Activated effector memory CD4-positive, alpha-beta T cell treated with anti-CD3 and anti-CD28 coated beads, Interleukin-2, amount 50 U/mL, for 16 hours (primary cell): ENCODE measurements at places on chromosomes 16 and 17.

DNA sequence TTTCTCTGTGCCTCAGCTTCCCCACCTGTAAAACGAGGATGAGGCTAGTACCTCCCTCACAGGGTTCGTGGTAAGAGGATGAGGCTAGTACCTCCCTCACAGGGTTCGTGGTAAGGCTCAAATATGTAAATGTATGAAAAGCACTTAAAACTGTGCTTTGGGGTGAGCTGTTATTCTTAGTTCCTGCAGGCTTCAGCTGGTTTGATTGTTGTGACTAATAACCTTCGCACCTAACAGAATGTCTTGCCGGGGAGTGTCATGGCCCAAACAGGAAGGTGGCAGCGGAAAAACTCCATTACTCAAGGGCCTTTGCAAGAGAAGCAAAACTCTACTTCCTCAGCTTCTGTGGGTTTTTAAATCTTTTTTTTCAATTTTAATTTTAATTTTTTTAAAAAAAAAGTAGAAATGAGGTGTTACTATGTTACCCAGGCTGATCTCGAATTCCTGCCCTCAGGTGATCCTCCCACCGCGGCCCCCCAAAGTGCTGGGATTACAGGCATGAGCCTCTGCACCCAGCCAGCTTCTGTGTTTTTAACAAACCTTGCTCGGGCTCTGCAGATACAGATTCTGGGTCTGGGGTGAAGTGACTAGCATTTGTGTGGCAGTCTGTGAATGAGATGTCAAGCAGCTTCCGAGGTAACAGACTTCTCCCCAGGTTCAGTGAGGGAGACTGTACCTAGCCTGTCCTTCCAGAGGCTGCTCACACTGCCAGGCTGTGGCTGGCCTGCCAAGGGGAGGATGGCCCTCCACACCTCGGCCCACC is 103.0 kb downstream of the RAB11FIP4 start:
- DNase-seq = peak; percentile 85

GRCh38 chr16:19328364-19328763 is 42.8 kb downstream of the CLEC19A start:
- DNase-seq = no peak

DNA sequence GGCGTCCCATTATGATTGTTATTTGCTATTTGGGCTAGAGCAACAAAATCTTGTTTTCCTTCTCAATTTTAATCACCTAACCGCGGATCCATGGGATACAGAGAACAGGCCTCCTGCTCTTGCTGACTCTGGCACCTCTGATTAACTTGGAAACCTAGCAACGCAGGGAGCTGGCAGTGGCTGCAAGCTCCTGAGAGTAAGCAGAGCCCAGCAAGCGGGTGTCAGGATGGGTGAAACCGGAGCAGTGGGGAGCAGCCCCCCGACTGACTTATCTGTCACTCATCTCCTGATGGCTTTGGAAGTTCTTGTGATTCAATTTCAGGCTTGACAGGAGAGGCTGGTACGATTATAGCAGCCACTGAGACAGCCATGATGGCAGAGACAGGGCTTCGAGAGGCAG is 45.5 kb upstream of the CDC42EP4 start:
- DNase-seq = no peak

DNA sequence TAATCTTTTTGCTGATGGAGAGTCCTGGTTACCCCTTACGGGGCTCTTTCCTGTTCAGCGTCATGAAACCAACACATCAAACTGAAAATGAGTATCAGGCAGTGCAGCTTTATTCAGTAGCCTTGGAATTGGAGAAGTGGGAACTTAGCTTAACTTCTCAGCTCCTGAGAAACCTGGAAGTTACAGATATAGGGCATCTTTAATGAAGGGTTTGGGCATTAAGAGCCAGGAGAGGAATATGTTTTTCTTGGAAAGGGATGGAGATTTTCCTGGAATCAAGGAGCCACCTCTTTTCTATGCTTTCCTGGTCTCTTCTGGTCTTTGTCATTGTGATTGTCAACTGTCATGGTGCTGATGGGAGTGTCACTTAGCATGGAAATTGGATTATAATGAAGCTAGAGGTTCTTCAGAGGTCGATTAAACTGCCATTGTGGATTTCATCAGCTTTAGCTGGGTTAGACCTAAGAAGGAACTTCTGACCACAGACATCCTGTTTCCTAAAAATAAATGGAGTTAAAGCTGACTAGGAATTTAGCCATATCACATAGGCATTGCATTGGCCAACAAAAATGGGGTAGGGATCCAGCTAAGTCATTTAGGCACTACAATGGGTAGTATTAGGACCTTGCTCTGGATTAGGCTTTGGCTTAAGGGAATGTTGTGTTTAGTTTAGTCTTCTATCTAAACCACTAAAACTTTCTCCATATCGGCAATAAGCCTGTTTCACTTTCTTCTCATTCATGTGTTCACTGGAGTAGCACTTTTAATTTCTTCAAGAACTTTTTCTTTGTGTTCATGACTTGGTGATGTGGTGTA is 186.4 kb downstream of the BCAS3 start:
- DNase-seq = no peak

GRCh38 chr17:66673668-66674276 is 161.1 kb upstream of the CACNG5 start:
- peak; percentile 79 for DNase-seq

DNA sequence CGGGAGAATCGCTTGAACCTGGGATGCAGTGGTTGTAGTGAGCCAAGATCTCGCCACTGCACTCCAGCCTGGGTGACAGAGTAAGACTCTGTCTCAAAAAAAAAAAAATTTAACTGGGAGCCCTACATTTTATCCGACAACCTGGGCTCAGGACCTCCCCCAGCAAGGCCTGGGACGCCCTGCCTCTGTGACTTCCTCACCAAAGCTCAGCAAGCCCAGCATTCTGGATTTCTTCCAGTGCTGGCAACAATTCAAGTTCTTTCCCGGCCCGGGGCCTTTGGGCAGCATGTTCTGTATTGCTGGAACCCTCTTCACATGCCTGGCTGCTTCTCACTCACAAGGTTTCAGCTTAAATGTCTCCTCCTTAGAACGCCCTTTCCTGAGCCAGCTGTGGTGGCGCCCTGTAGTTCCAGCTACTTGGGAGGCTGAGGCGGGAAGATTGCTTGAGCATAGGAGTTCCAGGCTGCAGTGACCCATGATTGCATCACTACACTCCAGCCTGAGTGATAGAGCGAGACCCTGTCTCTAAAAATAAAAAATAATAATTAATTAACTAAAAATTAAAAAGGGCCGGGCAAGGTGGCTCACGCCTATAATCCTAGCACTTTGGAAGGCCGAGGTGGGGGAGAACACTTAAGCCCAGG is 15.9 kb upstream of the MEIOB start:
- peak; percentile 46 for DNase-seq

DNA sequence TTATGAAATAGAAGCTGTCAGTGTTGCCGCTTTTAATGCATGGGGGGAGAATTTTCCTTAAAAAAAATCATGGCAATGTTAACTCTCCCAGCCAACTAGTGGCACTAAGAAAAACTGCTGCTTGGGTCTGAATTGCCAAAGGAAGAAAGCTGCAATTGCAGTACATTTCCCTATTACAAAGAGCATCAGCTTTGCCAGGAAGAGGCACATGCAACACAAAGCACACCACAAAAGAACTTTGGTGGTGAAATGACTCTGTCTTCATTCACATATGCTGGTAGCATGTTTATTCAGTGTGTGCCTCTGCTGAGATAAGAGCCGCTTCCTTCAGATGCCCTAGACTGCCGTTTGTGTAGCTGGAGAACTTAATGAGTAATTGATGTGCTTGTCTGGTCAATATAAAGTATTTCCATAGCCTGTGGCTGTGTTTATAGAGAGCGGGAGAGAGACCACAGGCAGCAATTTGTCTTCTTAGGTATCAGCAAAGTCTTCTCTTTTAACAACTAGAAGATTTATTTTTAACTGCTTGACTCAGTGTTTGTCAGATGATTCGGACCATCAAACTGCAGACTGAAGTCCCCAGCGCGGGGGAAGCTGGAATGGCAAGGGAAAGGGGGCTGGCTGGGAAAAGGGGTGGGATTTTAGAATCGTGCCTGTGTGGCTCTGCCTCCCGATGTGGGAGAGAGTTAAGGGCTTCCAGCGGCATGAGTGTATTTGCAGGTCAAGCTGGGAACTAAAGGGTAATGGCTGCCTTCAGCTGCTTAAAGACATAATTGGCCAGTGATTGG is 115.1 kb downstream of the MRTFB start:
- no peak for DNase-seq

GRCh38 chr16:86297866-86298757 is 212.2 kb upstream of the FOXF1 start:
- no peak for DNase-seq

DNA sequence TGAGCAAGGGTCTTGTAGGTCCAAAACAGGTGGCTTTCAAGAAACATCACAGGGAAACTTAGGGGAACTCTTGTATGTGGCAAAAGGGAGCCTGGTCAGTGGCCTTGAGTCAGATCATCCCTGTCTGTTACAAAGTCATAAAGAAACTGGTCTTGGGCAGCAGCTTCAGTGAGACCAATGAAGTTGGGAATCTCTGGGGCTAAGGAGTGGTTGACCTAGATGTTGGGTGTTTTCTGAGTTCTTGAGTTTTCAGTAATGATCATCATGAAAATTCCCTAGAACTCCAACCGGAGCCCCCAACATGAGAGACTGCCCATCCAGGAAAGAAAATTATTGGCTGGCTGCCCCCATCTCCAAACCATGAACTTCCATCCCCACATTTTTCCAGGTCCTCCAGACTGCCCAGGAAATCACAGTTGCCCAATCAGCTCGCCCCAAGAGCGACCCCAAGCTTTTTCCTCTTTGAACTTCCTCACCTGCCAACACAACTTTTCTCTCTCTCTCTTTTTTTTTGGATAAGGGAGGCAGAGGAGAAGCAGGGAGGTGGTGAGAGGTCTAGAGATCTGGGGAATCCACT is 3.9 kb downstream of the CCR7 start:
- DNase-seq = no peak

GRCh38 chr16:70276392-70276791 is 12.9 kb downstream of the AARS1 start:
- DNase-seq = no peak

DNA sequence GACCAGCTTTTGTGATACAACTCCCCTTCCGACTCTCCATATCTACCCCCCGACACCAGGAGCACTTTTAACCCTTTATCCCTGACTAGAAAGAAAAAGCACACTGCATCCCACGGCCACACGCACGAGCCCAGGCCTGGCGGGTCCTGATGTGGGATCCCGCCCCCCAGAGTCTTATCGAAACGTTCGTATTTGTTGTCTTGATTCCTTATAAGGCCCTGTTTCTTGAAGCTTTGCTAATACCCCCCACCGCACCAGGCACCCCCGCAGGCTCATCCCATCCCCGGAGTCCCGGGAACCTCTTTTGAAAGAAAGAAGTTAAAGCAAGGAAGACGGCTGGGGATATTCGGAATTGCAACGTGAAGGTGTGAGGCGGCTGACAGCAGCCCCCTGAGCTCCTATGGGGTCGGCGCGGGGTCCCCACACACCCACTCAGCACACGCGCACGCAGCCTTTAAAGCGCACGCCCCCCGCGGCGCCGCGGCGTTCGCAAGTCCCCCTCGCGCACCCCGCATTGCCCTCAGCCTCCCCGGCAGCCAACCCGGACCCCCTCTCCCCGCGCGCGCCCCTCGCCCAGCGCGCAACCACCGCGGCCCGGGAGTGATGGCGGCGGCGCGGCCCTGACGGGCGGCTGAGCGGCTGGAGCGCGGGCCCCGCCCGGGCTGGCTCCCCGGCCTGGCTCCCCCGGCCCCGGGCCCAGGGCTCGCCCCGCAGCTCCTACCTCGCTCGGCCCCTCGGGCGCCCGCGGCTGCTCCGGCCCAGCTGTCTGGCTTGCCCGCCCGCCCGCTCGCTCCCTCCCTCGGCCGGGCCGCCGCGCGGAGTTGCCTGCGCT is 448 bp downstream of the STAT5B start:
- peak; percentile 76 for DNase-seq

DNA sequence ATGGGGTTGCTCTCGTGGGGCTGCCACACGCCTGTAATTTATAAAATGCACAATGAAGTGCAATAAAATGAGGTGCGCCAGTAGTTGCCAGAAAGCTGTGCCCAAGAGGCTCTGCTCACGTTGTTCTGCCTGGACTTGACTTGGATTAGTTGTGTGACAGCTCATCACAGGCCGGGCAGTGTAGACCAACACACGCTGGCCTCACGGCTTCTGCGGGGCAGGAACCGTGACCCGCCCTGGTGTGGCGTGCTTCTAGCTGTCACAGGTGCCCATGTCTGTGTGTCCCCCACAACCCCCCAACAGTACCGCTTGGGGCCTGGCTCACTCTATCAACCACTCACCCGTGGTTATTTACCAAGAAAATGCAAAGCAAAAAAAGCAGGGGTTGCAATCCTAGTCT is 112.2 kb upstream of the ZNF750 start:
- DNase-seq = peak; percentile 50

DNA sequence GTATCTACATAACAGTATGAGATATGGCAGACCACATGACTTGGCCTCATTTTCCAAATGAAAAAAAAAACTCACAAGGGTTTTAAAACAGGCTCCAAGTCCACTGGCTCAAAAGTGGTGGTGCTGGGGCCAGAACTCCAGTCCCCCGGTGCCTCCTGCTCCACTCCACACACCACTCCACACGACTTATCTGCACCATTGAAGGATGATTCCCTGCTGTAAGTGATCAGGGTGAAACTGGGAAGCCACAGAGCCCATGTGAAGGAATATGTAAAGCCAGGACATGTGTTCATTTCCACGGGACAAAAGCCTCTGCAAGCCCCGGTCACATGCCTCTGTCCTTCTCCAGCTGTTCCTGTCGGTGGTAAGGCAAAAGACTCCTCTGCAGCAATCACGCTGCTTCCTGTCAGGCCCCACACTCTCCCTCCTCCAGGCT is 97.2 kb downstream of the ZNF18 start:
- DNase-seq = no peak

- no peak for DNase-seq
Observed at GRCh38 chr16:25747160-25747758, 55.5 kb downstream of the HS3ST4 start.

GRCh38 chr16:84520725-84521496 is 16.5 kb upstream of the MEAK7 start:
- DNase-seq = no peak

DNA sequence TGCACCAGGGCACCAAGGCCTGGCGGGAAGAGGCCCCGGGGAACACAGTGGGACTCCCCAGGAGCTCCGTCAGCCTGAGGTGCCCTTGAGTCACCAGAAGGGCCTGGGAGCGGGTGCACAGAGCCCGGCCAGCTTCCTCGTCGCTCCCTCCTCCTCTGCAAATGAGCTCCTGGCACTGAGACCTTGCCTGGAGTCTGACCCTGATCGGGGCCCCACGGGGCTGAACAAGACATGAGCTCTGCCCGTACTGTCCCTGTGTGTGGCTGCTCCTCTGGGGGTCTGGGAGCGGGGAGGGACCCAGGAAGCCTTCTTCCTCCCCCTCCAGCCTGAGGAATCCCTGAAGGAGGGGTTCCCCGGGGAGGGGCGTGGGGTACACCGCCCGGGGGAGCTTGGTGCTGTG is 36.4 kb upstream of the SSTR5 start:
- no peak for DNase-seq

- no peak for DNase-seq
Observed at GRCh38 chr16:72029567-72030271, 21.2 kb downstream of the DHODH start.
